ENCODE measurements at places on chromosomes 4 and X.

DNA sequence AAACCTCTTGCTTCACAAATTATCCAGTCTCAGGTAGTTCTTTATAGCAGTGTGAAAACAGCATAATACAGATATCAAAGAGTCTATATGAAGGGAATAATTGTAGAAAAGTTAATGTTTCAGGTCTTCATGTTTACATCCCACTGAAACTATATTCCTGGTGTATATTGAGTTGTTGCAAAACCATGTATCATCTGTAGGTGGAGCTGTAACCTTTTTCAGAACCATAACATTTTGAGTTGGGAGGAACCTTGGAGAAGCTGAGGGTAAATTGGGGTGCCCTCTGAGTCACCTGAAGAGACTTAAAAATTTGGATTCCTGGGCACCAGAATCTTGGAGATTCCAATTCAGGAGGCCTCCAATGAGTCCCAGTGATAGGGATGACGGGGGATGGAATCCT, 51.9 kb upstream of the TAPT1 start:
- DNase-seq: no peak

GRCh38 chr4:1398681-1399507, 7.3 kb downstream of the NKX1-1 start:
- DNase-seq: no peak

GRCh38 chr4:9703391-9703790, 78.0 kb upstream of the DRD5 start:
- DNase-seq: no peak

GRCh38 chrX:108696690-108697089, 39.7 kb downstream of the IRS4 start:
- DNase-seq: no peak

DNA sequence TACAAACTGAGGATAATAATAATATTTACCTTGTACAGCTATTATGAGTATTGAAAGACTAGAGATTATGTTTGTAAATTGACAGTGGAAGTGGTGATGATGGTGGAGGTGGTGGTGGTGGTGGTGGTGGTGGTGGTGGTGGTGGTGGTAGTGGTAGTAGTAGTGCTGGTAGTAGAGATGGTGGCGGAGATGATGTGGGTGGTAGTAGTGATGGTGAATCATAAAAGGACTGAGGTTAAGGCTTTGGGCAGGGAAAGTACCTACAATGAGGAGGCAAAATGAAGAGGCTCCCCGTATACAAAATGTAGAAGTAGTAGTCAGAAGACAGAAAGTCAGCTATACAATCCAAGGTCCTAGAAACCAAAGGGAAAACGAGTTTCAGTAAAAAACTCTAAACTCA, 214.1 kb downstream of the BCOR start:
- no peak for DNase-seq

DNA sequence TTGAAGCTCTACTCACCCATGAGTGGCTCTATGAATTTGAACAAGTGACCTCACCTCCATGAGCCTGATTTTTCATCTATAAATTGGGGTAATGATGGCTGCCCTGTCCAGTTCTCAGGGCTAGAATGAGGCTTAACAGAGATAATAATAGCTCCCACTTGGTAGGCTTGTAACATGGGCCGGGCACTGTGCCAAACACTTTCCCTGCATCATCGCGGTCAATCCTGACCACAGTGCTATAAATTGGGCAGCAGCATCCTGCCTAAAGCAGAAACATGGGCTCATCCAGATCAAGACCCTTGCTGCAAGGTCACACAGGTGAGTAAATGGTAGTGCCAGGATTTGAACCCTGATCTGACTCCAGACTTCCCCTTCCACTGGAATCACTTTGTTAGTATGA, 12.8 kb downstream of the APLN start:
- DNase-seq: no peak

DNA sequence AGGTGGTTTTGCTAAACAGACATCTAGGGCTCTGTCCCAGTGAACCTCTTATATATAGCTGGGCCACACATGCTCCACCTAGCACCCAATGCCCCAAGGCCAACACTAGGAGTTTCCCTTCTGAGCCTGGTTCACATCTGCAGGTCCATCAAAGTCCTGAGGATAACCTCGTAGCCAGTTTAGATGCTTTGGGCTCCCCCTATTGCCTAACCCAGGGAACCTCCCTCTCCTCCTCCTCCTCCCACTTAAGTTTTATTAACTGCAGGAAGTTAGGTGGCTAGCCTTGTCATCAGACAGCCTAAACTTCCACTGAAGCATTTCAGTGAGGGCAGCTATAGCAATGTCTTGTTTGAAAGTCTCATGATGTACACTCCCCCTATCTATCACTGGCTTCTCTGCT, 88.0 kb downstream of the GUCY2F start:
- no peak for DNase-seq

DNA sequence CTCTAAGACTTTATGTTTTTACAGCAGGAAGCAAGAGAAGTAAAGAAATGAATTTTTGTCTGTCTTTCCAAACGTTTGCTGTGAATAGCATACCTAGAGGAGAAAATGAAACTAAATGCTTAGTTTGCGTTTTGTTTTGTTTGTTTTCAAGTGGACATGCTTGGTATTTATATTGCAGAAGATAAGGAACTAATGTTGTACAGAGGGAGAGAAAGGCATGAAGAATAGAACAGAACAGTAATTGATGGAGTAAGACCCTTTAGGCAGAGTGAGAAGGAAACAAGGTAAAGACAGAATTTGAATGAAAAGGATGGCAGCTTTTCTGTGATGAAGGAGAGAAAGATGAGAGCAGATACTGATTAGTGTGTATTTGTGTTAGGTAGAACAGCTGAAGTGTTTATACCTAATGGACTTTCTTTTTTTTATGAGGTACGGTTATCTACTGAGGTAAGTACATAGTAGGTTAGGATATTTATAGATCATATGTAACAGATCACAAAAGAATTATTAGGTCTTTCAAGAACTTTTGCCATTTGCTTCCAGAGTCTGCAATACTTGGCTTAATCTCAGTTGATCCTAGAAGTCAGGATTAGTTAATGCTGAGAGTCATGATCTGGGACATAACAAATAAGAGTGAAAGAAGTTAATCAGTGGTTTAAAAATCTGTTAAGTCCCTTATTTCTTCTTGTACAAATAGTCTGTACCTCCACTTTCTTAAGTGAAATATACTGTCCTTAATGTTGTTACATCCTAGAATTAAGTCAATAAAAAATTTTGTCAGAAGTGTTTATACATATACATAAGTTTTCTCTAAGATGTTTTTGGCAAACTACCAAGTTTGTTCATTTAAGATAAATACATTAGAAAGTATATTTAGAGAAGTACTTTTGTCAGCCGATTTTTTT, 36.8 kb downstream of the FABP2 start:
- no peak for DNase-seq

GRCh38 chr4:74117024-74117534, 18.1 kb upstream of the CXCL2 start:
- no peak for DNase-seq

GRCh38 chr4:3486541-3487540, 23.7 kb downstream of the DOK7 start:
- DNase-seq: no peak

DNA sequence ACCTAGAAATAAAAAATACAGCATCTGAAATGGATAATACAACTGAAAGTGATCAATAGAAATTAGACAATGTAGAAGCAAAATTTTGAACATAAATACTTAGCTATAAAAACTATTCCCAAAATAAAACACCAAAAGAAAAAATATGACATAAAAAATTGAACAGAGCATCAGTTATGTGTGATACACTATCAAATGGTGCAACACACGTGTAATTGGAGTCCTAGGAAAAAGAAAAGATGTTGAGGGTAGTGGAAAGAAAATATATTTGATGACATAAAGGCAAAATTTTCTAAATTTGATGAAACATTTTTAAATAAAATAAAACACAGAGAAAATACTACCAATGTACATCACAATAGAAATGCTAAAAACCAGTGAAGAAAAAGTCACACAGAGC, 63.1 kb downstream of the NPY2R start:
- DNase-seq: no peak

- no peak for DNase-seq
These were observed 408.2 kb downstream of the SMARCA1 start for GRCh38 chrX:129115104-129115503.

- DNase-seq: no peak
These were observed 304.8 kb downstream of the QDPR start for GRCh38 chr4:17206829-17207801.

DNA sequence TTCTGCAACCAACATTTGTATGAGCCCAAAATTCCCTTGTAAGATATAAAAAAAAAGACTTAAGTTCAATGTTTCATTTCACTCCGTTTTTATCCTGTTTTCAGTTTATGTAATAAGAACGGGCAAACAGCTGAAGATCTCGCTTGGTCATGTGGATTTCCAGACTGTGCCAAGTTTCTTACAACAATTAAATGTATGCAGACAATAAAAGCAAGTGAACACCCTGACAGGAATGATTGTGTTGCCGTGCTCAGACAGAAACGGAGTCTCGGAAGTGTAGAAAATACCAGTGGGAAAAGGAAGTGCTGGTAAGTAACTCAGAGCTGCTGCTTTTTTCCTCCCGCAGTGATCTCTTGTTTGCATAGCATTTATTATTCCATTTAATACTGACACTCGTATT, 2.8 kb downstream of the ANKRD37 start:
- DNase-seq: no peak

GRCh38 chrX:134642386-134642785, 15.9 kb downstream of the PLAC1 start:
- DNase-seq: no peak

- DNase-seq: no peak
These were observed 51.5 kb upstream of the IL13RA2 start for GRCh38 chrX:115068896-115069295.

DNA sequence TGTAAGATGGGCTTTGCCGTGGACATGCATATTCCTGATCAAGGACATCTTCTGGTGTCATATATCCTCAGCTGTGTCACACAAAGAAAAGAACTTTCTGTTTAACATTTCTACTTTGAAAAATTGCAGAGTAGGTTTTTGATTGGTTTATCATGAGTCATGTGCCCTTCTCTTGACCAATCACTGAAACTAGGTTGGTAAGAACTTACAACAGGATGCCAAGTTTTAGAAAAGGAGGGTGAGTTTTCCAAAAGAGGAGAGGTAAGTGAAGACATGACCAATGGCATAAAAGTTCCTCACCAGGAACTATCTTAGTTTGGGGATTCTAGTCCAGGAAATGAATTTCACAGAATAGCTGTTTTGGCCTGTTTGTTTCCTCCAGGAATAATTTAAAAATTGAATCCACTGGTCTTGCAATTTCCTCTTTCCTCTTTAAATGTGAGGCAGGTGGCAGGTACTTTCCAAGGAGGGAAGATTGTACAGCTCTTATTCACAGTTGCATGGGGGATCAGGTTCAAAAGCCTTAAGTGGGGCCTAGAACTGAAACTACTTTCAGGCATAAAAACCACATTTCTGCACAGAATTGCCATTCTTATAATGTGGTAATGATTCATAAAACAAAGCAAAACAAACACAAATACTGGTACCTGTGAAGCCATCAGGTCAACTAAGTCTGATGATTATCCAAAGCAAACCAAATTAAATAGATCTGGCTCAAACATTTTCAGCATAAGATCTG, 1114.5 kb upstream of the LCORL start:
- DNase-seq: no peak

DNA sequence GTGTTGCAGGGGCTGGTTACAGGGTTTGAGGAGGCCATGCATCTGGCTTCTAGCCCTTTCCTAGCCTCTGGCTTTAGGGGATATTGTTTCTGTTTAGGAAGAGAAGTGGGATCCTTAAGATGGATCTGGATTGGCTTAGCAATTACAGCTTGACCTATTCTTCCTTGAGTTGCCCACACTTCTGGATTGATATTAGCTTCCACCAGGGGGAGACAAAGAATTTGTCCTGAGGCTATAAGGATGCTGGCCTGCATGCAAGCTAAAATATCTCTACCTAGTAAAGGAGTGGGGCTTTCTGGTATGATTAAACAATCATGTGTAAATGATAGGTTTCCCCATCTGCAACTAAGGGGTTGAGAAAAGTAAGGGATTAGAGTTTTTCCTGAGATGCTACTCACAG, 117.2 kb downstream of the TEX13C start:
- no peak for DNase-seq

GRCh38 chr4:137641544-137641943, 109.2 kb upstream of the PCDH18 start:
- DNase-seq: no peak

GRCh38 chr4:72715299-72715698, 146.3 kb upstream of the ADAMTS3 start:
- no peak for DNase-seq

DNA sequence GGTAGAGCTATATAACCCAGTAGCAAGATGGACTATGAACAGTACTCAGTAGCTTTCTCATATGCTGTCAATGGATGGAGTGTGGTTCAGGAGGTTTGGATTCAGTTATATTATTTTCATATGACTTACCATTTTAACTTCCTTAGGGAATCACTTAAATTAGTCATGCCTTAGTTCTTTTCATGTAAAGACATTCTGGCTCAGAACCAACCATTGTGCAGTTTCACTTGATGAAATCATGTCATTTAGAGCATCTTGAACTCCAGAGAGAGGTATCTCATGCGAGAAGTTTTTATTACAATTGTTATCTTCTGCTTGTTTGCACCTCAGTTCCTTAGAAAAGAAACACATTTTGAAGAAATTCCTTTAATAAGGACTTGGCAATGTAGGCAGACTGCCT, 55.8 kb downstream of the IL1RAPL2 start:
- no peak for DNase-seq

GRCh38 chrX:22467571-22467970, 194.9 kb downstream of the CBLL2 start:
- DNase-seq: no peak

DNA sequence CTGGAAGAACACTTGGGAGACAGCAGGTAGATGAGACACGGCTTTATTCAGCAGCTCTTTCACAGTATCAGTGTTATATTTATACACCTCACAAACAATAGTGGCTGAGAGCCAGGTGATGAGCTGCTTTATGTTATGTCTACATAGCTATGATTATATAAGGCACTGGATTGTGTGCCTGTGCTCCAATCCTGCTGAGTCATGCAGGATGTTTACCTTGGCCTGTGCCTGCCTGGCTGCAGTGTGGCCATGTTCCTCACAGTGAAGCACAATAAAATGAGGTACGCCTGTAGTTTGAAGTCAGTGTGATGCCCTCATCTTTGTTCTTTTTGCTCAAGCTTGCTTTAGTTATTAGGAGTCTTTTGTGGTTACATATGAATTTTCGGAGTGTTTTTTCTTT, 31.3 kb downstream of the CXCL13 start:
- no peak for DNase-seq

DNA sequence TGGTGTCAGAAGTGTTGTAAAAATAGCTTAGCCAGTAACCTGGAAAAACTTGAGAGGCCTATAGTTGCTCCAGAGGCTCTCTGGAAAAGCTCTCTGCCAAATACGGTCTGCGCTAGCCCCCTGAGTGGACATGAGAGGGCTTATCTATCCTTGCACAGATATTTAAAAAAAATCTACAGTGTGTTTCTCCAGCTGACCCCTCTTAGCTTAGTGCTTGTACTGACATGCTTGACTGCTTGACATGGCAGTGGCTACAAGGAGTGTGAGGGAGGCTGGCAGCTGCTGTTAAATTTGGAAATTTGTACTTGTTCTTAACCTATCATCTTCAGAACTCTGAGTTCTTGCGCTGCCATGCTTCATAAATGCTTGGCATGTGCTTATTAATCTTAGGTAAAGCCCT, 229.2 kb downstream of the RBMX2 start:
- no peak for DNase-seq

GRCh38 chr4:23839279-23839678, 50.6 kb downstream of the PPARGC1A start:
- DNase-seq: no peak
